RPMI7951 (cell line): ENCODE measurements at places on chromosomes 6 and 20. TPM values are rescaled to one million over a fixed set of nuclear protein-coding genes. Genes with fewer than 3 reads are reported as not detected.

The OPRL1 gene
- total RNA-seq: 0.29 and 0.84 TPM in 2 replicates

The CAPN11 gene
- not detected in 2 replicates for total RNA-seq

DNA sequence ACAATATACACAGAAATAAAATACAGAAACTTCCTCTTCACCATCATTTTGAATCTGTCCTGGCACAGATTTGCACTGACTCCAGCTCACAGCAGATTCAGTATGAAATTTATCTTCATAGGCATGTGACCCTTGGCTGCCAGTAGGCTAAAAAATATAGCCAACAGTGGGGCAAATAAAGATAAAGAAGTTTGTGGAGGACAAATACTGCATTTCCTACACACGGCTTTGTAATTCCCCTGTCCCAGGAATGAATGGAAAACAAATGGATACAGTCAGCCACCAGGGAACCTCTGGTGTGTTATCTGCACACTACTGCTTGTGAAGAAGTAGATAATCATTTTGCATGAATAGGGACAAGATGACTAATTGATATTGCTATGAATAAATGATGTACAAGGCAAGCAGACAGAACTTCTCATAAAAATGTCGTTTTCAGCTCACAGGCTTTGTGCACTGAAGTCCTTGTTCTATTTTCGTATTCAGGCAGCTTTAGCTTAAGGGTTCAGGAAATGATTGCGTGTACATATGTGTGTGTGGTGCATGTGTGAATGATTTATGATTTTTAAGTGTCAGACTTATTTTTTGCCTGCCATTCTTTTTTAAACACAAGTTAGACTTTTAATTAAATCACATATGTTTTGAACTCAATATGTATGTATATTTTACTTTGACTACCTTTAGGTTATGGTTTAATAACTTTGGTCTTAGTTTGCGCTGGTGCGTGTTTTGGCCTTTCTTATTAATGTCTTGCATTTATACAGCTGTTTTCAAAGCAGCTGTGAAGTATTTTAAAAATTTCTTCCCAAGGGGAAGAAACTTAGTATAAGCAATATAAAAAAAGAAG, 543.8 kb upstream of the JAG1 start:
- DNase-seq: no peak

The ZNF165 gene
- total RNA-seq: 0.60 and 1.1 TPM in 2 replicates

DNA sequence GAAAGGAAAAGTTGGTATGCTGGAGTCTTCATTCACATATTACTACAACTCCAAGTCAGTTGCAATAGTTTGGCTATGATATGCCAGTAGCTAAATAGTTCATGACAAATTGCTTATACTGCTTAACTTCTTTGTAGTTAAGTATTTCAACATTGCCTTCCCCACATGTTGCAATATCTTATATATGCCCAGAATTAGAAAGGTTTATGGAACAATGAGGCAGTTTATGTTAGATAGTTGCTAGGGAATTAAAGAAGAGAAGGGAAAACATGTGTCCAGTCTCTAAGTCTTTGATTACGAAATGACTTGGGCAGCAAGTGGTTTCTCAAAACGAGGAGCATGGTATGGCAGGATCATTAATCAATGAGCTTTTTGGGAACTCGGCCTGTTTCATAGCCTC, 145.8 kb downstream of the PLCB4 start:
- peak; percentile 87 for DNase-seq

The PHACTR3 gene
- 0.12 and 0.59 TPM in 2 replicates for total RNA-seq

DNA sequence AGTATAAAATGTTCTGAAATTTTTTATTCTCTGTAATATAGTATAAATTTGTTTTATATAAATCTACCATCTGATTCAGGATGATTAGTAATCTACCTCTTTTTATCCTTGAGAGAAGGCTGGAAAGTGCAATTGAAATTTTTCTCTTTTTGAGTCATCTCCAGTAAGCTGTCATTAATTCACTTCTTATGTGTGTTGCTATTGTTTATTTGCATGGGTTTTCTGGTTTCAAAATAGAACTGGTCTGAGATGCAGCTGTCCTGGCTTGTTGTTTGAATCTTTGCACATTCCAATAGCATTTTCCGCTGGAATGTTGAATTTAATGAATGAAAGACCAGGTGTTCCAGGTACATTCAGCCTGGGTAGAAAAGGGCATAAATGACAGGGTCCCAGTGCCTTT, 24.3 kb upstream of the TAB2 start:
- no peak for DNase-seq

DNA sequence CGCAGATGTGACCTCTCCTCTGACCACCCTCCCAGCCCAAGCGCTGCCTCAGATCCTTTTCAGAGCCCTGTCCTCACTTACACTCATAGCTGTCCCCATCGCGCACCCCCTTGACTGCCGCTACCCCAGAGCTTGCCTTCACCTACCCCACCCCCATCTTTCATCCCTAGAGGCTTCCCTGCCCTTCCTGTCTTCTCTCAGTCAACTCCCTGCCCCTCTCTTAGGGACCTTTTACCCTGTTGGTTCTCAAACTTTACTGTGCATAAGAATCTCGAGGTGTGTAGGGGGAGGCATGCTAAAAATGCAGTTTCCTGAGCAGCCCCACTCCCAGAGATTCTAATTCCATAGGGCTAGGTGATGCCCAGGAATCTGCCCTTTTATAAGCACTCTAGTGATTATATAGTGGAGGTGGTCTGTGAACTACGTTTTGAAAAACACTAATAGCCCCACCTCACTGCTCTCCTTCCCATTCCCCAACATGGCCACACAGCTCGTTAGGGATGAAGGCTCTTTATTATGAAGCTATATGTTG, 725 bp downstream of the TM9SF4 start:
- no peak for DNase-seq

- DNase-seq: peak; percentile 55
Measured at GRCh38 chr6:143579703-143580102, 68.2 kb upstream of the FUCA2 start.

DNA sequence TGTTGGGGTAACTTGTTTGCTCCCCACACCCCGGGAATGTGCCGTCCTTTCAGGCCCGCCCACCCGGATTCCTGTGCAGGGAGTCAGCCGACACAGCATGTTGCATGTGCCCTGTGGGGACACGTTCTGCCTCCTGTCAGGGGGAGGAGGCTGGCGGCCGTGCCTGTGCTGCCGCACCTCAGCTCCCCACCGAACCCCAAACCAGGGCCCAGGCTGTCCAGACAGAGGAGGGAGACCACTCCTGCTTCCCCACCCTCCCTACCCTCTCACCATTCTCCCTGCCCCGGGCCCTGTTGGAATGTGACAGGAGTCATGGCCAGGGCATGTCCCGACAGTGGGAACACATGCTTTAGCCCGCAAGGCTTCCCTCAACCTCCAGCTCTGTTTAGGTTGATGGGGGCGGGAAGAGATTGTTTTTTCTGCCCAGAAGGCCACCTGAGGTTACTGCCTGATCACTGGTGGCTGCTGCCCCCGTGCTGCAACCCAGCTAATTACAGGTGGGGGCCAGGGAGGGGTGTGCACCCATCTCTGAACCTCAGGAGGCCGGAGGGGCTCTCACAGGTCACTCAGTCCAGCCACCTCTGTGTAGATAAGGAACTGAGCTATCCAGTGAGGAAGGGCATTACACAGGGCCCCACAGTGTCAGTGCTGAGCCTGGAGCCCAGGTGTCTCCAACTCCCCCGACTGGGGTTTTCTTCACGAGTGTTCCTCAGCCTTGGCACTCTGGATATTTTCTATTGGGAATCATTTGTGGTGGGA, 13.6 kb downstream of the LRRC73 start:
- peak; percentile 54 for DNase-seq

DNA sequence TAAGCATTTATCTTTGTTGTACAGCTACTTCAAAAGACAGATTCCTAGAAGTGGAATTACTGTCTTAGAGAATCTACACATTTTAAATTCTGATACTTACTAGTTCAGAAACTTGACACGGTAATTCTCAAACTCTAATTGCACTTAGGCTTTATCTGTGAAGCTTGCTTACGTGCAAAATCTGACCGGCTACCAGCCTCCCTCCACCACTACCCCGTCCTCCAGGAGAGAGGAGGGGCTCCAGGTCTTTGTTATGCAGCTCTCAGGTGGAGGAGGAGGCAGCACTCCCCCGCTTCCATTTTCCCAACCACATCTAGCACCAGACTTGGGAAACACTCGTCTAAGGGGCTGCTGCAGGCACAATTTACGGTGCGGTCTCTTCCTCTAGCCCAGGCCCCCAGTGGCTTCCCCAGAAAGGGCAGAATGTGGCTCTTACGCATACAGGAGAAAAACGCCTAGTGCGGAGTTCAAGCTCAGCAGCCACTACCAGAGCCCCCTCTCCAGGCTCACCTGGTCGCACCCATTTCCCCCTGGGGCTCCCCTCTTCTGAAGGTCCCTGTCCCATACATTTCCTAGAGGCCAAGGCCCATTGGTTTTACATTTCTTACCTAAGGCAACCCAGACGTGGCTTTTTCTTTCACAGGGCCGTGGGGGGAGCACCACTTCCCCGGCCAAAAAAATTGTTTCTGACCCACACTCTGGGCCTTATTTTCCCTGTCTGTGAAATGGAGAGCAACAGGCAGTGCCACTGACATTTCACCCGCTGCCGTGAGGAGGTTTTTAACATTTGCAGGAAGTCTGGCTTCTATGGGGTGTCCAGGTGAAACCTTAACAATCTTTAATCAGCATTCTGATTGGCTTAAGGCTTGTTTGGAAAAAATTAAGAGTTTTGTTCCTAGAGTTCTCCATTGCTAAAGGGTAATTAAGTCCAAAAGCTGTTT, 1.6 kb upstream of the TGIF2 start:
- no peak for DNase-seq

DNA sequence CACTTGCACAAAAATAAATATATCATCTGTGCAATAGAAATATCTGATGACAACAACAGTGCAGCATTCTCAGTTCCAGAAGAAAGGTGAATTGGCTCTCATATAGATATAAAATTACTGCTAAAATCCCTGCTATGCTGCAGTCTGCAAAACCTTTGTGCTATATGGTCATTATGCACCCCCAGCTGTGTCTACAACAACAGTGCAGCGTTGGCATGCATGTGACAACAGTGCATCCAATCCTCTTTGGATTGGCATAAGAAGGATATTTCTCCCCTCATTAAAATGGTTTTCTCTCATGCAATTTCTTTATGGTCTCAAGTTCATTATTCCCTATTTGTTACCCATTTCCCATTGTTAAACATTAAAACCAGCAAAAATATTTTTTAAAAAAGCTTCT, 23.1 kb downstream of the OR2B6 start:
- no peak for DNase-seq

The LY6G6D gene
- not detected in 2 replicates for total RNA-seq
